Left renal cortex interstitium (tissue), 4 donors: ENCODE measurements at places on chromosomes 16 and 17. TPM values are rescaled to one million over a fixed set of nuclear protein-coding genes. Genes with fewer than 3 reads are reported as not detected.

DNA sequence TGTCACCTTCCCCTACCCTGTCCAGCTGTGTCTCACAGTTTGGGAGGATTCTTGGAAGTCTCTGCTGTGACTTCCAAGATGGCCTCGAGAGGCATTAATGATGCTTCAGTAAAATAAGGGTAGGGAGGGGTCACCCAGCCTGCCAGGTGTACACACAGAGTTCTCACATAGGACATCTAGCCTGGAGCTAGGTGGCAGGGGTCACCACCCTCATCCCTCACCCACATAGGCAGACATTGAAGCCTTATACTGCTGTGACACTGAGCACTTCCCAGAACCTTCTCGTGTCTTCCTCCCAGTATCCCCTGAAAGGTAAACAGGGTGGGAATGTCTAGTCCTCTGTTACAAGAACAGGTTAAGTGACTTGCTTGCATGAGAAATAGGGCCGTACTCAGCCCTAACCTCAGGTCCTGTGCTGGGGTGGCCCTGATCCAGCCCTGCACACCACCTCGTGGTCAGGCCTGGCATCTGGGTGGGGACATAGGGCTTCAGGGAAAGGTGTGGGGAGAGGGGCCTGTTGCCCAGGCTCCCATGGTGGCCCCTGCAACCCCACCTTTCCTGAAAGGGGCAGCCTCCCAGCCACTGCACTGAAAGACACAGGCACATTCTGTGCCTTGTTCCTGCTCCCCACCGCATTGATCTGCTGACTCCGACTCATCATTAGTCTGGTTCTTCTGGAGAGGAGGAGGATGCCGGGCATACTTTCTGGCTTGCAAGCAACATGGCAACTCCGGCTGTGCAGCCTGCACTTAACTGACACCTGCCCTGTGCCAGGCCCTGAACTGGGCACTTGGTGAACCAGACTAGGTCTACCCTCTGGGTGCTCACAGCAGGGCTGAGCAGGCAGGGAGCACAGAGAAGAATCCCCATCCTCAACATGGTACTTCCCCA, 3.6 kb upstream of the MMP15 start:
- no peak for DNase-seq

SLC13A5 gene
- polyA plus RNA-seq, result 2.9 TPM

DNA sequence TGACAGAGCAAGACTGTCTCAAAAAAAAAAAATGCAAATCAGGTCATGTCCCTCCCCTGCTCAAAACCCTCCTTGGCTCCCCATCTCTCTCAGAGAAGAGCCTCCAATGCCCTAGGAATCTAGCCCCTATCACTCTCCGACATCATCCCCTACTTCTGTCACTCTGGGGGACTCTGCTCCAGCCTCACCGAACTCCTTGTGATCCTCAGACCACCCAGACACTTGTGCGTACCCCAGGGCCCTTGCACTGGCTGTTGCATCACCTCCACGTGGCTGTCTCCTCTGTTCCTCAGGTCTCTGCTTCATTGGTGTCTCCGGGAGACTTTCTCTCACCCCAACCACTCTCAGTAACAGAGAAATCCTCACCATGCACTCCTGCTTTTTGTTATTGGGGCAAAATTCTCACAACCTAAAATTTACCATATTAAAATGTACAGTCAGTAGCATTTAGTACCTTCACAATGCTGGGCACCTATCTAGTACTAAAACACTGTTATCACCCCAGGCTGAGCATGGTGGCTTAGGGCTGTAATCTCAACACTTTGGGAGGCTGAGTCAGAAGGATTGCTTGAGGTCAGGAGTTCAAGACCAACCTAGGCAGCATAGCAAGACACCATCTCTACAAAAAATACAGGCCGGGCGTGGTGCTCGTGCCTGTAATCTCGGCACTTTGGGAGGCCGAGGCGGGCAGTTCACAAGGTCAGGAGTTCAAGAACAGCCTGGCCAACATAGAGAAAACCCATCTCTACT, 15.2 kb downstream of the PLA2G10 start:
- no peak for DNase-seq

KRT32 gene
- not detected for polyA plus RNA-seq
